ENCODE measurements at places on chromosomes 12 and 14. TPM values are rescaled to one million over a fixed set of nuclear protein-coding genes. Genes with fewer than 3 reads are reported as not detected.

DNA sequence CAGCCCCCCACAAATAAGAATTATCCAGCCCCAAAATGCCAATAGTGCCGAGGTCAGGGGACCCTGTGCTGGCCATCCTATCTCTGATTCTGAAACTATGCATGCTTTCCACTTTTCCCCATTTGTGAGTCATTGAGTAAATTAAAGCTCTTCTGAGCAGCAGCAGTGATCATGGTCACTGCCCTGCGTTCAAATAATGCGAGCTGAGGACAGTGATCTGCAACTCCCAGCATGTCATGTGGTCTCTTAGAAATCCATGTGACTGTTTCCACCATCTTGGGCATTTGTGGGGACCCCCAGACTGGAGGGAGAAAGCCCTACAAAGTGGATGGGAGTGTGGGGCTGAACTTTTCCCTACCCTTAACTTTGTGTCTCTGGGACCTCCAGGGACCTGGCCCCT, 53.8 kb downstream of the C14orf132 start:
- DNase-seq: no peak
- H3K4me3 ChIP-seq: no peak overlapping the region
- H3K4me1 ChIP-seq: peaks cover 6% of the 10 kb centered on the region
- peaks cover 4% of the 10 kb centered on the region for H3K36me3 ChIP-seq
- H3K27me3 ChIP-seq: no peaks in the 10 kb centered on the region
- H3K27ac ChIP-seq: no peak overlapping the region

DNA sequence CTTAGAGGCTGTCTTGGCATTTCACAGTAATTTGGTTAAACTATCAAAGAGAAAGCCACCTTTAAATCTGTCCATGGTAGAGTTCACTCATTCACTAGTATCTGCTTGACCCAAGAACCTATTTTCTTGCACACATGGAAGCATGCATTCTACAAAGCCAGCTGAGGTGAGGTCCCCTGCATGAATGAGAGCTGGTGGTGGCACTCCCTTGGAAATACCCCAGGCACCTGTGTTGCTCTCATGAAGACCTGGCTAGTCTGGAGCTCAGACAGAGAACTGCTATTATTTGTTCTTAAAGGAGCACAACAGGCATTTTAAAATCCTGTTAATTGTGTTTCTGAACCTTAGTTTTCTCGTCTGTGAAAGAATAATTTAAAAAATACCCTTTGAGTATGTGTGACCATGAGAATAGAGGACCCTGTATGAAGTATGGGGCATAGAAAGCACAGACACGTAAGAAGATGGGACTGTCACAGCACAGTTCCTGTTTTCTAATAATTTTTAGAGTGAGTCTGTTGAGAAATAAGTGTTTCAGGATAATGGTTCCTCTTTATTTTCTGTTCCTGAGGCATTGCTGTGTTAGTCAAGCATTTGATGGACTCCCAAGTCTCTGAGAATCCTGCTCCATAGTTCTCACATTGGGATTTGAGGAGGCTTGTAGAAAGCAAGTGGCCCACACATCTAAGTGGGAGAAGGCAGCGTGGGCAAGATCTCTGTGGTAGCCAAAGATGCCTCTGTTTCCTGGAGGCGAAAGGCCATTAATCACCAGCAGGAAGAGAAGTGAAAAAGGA, 10.9 kb downstream of the RGS6 start:
- no peaks in the 10 kb centered on the region for H3K36me3 ChIP-seq
- H3K27ac ChIP-seq: no peak overlapping the region
- DNase-seq: no peak
- no peaks in the 10 kb centered on the region for H3K4me1 ChIP-seq
- H3K27me3 ChIP-seq: no peaks in the 10 kb centered on the region
- H3K4me3 ChIP-seq: no peak overlapping the region

DNA sequence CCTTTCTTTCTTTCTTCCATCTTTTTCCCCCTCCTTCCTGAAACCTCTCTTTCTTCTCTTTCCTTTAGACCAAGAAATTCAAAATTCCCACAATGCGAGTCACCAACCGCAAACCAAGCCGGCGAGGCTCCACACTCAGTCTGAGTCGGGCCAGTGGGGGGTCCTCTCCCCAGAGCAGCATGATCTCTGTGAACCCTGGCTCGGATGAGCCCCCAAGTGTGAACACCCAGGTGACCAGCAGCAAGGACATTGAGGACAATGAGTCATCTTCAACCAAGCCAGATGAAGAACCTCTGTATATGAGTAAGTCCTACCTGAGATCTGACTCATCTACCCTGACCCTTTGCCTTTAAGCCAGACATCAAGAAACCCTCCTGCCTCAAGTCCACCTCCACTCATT, 88.6 kb upstream of the TMEM233 start:
- H3K27me3 ChIP-seq: no peaks in the 10 kb centered on the region
- no peak for DNase-seq
- H3K4me3 ChIP-seq: no peak overlapping the region
- H3K4me1 ChIP-seq: no peaks in the 10 kb centered on the region
- H3K27ac ChIP-seq: no peak overlapping the region

DNA sequence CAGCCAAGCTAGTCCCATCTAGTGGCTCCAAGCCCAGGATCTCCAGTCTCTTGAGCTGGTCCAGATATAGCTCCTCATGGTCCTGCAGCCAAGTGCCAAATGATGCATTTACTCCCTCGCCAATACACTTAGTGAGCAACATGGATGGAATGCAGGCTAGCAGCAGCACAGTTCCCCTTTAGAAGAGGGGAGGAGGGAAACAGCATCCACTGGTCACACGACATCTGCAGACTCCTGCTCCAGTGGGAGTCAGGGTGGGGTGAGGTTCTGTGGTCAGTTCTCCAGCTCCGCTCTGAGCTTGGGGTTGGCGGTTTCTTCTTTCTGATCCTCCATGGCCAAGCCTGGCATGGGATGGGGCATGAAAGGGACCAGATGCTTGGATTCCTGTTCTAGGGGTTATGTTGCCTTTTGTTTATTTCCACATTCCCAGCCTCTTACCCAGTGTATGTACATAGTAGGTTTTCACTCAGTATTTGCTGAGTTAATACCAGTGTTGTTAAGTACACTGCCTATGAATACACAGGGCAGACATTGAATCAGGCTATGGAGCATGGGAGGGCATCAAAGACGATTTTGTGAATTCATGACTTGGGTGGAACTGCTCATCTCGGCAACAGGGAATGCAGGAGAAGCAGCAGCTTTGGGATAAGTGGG, 57.3 kb downstream of the GALNT16 start:
- H3K27me3 ChIP-seq: no peaks in the 10 kb centered on the region
- no peaks in the 10 kb centered on the region for H3K36me3 ChIP-seq
- no peak overlapping the region for H3K4me3 ChIP-seq

DNA sequence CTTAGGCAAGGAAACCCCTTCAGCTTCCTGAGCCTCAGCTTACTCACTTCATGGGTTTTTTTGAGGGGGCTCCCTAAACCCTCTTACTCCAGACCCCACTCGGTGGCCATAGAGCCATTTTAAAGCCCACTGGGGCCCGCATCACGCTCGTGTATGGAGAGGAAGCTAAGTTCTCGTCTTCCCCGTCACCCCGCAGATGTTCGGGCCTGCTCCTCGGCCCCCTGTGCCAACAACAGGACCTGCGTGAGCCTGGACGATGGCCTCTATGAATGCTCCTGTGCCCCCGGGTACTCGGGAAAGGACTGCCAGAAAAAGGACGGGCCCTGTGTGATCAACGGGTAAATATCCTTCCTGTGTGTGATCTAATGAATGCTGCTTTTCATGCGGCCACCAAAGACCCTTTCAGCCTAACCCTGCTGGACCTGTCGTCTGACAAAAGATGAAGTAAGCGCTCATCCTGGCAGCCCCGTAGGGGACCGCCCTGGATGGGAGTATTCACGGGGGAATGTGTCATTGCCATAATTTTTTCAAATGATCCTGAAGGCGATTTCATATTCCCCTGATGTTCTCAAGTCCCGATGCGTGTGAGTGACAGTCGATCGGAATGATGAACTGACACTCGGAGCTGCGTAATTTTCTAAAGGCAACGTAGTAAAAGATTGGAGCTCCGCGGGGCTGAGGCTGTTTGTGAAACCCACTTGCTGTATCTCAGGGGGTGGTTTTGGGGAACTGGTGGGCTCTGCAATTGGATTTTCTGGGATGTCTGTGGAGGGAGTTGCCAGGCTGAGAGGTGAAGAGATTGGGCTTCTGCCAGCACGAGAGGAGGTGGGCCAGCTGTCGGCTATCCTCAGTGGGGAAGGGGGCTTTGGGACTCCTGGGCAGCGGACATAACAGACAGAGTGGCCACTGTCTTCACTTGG, 5.4 kb downstream of the DLK1 start:
- H3K4me1 ChIP-seq: no peaks in the 10 kb centered on the region
- H3K27ac ChIP-seq: no peak overlapping the region
- no peak overlapping the region for H3K4me3 ChIP-seq
- DNase-seq: no peak
- peaks cover 26% of the 10 kb centered on the region for H3K27me3 ChIP-seq

GRCh38 chr14:24394275-24394674, 4.5 kb upstream of the NYNRIN start:
- no peaks in the 10 kb centered on the region for H3K27me3 ChIP-seq
- no peak overlapping the region for H3K4me3 ChIP-seq
- no peak for DNase-seq
- peaks cover 12% of the 10 kb centered on the region for H3K4me1 ChIP-seq

DNA sequence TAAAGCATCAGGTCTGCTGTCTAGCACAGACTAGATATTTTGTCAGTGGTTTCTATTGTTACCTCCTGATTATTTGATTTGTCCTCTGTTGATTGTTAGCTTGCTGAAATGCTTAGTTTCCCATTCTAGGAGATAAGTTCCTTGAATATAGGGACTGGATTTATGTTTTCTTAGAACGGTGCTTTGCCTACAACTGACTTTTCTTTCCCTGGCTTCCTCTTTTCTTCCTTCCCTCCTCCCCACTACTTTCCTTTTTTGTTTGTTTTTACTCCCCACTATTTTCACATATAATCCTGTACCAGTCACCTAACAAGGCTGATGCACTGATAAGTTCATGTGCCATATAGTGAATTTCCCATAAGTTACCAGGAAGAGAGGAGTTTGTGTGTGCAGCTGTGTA, 58.5 kb upstream of the METAP2 start:
- no peaks in the 10 kb centered on the region for H3K4me1 ChIP-seq
- no peaks in the 10 kb centered on the region for H3K36me3 ChIP-seq
- H3K27ac ChIP-seq: no peak overlapping the region
- DNase-seq: no peak
- H3K4me3 ChIP-seq: no peak overlapping the region
- H3K27me3 ChIP-seq: no peaks in the 10 kb centered on the region

- H3K4me1 ChIP-seq: no peaks in the 10 kb centered on the region
- no peak overlapping the region for H3K4me3 ChIP-seq
- no peaks in the 10 kb centered on the region for H3K36me3 ChIP-seq
- DNase-seq: no peak
- H3K27ac ChIP-seq: no peak overlapping the region
Measured at GRCh38 chr14:32603992-32604565, 275.0 kb downstream of the AKAP6 start.

DNA sequence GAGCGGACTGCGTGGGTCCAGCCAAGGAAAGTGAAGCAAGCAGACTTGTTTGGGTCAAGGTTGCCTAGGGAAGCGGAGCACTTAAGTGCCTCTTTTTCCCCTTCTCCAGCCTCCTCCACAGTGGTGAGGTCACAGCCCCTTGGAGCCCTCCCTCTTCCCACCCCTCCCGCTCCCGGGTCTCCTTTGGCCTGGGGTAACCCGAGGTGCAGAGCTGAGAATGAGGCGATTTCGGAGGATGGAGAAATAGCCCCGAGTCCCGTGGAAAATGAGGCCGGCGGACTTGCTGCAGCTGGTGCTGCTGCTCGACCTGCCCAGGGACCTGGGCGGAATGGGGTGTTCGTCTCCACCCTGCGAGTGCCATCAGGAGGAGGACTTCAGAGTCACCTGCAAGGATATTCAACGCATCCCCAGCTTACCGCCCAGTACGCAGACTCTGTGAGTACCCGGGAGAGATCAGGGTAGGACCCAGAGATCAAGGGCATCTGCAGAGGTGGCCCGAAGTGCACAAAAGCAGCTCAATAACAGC, at the start of gene TSHR:
Gene TSHR (plus strand): TSS at position 206 of the 526 bp plus-strand sequence. CDS start 60 bp downstream, at position 266.
- no peaks in the 10 kb centered on the region for H3K36me3 ChIP-seq
- H3K4me3 ChIP-seq: peak within 1 kb of the TSS; percentile 18
- H3K27me3 ChIP-seq: peaks cover 4% of the 10 kb centered on the region
- DNase-seq: peak; percentile 70
- H3K27ac ChIP-seq: no peak within 1 kb of the TSS
- no peaks in the 10 kb centered on the region for H3K4me1 ChIP-seq

GRCh38 chr12:15757553-15758255, 31.5 kb downstream of the EPS8 start:
- DNase-seq: no peak
- H3K36me3 ChIP-seq: no peaks in the 10 kb centered on the region
- no peaks in the 10 kb centered on the region for H3K27me3 ChIP-seq
- no peak overlapping the region for H3K27ac ChIP-seq
- no peak overlapping the region for H3K4me3 ChIP-seq

DNA sequence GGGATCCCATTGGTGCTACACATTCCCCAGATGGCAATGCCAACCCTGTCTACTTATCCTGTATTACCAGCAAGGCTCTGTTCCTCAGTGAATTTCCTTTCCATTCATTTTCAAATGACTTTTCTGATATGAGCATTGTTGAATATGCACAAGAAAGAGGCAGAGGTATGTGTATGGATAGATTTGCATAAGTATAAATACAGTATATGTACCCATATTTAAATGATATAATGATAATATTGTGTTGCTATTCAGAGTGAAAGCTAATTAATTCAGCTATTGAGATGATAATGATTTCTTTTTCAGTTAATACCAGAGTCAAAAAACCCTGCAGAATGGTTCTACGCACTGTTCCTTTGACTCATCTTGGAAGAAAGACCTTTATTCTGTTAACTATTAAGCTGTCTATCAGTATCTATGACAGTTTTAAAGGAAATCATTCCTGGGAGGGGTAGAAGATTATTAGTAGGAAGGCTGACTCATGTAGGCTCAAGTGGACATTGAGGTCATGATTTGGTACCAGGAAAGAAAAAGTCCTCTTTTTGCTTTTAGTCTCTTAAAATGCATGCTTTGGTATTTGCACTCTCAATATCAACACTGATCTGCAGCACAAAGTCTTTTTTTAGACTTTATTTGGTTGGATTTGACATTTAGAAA, 44.9 kb upstream of the GAS2L3 start:
- no peak for DNase-seq
- H3K36me3 ChIP-seq: no peaks in the 10 kb centered on the region
- H3K27ac ChIP-seq: no peak overlapping the region
- H3K4me1 ChIP-seq: peaks cover 4% of the 10 kb centered on the region

The KRT71 gene
- total RNA-seq: not detected

The ARMH4 gene
- total RNA-seq: 24.8 TPM

The SLC6A13 gene
- not detected for total RNA-seq

The FGD6 gene
- total RNA-seq: 22.4 TPM

The TSPAN19 gene
- not detected for total RNA-seq

The C12orf56 gene
- total RNA-seq: 1.1 TPM

The LHX5 gene
- total RNA-seq: 0.47 TPM

The CFAP54 gene
- 0.17 TPM for total RNA-seq

The SAMD15 gene
- 0.99 TPM for total RNA-seq

The KLRK1 gene
- not detected for total RNA-seq

The CIROP gene
- total RNA-seq: not detected

The AMN gene
- 0.99 TPM for total RNA-seq

The PRH2 gene
- total RNA-seq: not detected

The RFX4 gene
- total RNA-seq: not detected

Measured in H1 (cell line).